Renal cortical epithelial cell (primary cell): ENCODE measurements at places on chromosomes 12 and 14.
A peak's percentile ranks its signal among the peaks of the same experiment; 100 is the strongest.

GRCh38 chr14:73276836-73277235 is 39.5 kb downstream of the PAPLN start:
- DNase-seq: no peak

DNA sequence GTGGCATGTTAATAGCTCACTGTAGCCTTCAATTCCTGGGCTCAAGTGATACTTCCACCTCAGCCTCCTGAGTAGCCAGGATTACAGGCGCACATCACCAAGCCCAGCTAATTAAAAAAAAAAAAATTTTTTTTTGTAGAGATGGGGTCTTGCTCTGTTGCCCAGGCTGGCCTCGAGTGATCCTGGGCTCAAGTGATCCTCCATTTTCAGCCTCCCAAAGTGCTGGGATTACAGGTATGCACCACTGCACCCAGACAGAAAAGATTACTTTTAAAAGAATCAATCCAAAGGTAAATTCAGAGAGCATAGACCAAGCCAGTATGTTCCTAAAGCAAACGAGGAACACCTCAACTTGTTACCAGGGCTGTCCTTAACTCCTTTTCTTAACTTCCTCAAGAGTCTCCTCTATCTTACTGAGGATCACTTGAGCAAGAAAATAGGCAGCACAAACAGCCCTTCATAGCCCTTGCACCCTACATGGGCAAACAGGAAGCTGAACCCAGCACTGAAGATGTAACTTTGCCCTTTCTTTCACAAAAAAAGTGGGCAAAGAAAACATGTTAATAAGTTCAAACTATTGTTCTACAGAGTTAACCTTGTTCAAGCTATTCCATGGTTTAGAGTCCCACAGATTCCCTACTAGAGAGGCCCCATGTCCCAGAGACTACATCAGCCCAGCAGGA is 11.3 kb downstream of the CS start:
- no peak for DNase-seq

- no peak for DNase-seq
Measured at GRCh38 chr12:4392223-4392742, 12.8 kb upstream of the FGF23 start.

DNA sequence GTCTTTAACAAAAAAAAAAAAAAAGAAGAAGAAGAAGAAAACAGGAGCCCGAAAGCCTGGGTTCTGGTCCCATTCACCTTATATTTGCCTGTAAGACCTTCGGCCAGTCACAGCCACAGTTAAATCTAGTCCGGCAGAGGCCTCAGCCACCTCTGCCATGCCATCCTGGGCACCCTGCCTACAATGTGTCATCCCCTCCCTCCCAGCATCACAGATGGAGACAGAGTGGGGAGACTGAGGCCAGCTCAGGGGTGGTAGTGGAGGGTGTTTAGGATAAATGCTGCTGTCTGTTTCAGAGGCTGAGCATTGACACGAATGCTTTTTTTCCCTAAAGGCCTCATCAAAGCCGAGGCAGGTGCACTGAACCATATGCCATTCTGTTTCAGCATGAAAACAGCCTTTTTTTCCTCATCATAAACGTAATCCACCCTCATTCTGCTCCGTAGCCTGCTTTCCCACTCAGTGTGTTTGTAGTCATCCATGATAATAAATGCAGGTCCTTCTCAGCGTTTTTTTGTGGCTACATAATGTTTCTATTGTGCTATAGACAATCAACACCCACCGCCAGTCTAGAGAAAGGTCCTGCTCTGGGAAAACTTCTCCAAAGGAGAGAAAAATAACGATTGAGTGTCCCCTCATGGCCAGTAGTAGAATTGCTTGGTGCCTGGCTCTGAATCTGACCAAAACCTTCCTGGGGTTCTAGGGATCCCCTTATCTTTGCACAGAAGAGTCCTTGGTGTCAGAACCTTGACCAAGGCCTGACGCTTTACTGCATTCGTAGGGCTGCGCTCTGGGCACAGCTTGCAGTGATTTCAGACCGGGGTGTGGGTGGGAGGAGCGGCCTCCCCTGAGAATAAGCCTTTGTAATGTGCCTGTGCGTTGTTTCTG is 41.1 kb upstream of the TSPAN9 start:
- no peak for DNase-seq

DNA sequence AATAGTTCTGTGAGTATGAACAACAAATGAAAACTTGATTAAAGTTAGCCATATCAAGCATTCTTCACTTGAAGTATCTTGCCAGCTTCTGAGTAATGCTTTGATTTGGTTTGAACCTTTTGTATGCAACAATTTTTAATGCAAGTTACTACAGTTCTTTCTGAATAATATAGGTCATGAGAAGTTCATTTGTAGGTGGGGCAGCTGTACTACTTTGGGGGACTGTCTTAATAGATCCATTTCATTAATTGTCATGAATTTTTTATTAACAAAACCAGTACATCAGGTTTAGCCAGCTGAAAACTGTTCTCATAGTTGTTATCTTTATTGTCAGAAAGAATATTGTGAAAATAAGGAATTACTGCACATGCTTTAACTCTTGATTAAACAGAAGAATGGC is 142.7 kb downstream of the FOXA1 start:
- DNase-seq: no peak

DNA sequence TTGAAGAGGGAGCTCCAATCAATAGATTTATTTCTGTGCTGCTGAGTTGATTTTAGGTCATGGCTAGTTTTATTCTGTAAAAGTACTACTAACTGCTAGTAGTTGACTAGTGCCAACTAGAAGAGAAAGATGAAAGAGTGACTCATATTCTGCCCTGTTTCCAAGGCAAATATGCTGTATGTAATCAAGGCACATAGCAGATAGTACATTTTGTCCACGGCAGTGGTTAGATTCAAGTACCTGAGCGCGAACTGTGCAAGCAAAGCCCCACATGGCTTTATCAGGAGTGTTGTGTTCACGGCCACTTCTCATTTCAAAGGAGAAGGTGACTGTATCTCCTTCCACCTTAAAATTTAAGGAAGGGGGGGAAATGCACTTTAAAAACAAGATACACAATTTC is 126.8 kb downstream of the TRAFD1 start:
- DNase-seq: peak; percentile 3

DNA sequence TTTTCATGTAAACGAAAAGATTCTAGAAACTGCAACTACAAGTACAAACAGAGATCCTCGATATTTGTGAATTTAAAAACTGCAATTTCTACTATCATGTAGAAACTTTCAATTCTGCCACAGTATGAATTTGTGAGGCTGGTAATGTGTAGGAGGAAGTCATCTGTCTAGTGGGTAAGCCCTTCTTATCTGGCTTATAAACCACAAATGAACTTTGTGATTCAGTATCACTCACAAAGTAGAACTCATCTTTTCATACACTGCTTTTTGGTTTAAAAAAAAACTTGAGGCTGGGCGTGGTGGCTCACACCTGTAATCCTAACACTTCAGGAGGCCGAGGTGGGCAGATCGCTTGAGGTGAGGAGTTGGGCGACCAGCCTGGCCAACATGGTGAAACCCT is 20.7 kb downstream of the GTF2A1 start:
- DNase-seq: no peak

GRCh38 chr14:88063811-88064210 is 58.9 kb downstream of the GPR65 start:
- no peak for DNase-seq

DNA sequence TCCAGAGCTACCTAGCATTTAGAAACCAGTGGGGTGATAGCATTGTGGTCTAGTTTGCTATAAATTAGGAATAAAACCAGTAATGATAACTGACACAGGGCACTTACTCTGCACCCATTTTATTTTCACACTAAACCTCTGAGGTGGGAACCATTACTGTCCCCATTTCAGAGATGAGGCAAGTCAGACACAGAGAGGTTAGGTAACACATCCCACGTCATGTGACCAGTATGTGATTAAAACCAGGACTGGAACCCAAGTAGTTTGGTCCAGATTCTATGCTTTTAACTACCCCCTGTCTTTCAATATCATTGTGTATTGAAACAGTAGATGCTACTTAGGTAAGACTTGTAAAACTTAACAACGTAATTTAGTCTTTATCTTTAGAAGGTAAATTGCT is 110.2 kb downstream of the PLXNC1 start:
- no peak for DNase-seq

GRCh38 chr12:130127532-130127911 is 34.7 kb upstream of the FZD10 start:
- DNase-seq: no peak

DNA sequence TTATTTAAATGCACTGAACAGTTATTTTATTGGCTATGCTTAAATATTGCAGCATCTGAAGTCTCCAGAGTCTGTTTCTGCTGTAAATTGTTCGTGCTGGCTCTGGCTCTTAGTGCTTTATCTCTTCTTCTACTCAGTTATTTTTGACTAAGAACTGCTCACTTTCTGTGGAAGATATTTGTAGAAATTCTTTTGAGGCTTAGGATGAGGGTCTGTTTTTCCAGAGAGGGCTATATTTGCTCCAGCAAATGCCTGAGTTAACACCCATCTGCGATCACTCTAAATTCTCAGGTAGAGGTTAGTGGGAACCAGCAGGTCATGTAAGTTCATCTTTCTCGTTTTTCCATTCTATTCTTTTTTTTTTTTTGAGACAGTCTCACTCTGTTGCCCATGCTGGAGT is 71.1 kb downstream of the ARL6IP4 start:
- DNase-seq: no peak

- DNase-seq: no peak
Measured at GRCh38 chr12:57176139-57176477, 28.7 kb upstream of the LRP1-AS start.

- DNase-seq: no peak
Measured at GRCh38 chr12:25771476-25771875, 187.0 kb upstream of the RASSF8 start.

- peak; percentile 3 for DNase-seq
Measured at GRCh38 chr12:85253853-85254252, 26.2 kb upstream of the ALX1 start.

DNA sequence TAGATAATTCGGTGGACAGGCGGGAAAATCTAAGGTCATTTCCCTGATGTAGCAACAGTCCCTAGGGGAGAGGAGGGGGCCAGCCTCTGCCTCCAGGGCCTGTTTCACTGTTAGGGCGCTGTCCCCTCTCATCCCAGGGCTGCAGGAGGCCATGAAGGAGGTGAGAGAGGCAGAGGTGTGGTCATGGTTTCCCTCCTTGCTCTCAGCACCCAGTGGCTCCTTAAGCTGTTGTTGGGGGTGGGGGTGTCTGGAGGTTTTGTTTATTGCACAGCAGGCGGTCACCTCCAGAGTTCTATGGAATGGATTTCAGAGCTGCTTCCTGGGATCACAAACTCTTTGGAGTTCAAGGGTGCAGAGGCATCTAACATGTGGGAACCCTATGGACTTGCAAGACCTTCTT is 212.5 kb upstream of the RTL1 start:
- DNase-seq: no peak

DNA sequence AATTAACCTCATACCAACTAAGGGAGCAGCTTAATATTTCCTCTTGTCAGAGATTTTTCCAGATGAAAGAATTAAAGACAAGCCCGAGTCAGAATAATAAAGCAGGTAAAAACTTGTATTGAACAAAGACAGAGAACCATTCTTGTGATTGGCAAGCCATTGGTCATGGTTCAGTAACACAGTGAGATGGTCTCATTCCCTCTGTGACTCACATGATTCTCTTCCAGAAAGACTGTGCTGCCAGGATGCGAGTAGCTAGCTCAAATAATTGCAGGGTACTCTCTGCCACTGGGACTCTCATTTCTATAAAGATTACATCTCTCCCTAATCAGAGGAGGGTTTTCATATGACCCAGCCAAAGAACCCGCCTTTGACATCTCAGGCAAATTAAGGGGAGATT is 179.4 kb downstream of the PHLDA1 start:
- DNase-seq: peak; percentile 82

DNA sequence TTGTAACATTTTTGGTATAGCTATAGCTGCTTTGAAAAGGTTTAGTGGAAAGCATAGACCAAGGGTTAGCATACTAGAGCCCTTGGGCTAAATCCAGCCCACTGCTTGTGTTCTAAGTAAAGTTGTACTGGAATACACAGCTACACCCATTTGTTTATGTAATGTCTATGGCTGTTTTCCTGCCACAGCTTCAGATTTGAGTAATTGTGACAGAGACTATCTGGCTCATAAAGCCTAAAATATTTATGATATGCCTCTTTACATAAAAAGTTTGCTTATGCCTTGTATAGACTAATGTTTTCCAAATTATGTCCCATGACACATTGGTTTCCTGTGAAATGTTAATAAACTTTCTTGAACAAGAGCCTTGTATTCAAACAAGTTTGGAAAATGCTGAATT is 234.8 kb upstream of the ATP2B1 start:
- no peak for DNase-seq

GRCh38 chr14:63454863-63455622 is 88.1 kb downstream of the PPP2R5E start:
- peak; percentile 87 for DNase-seq

DNA sequence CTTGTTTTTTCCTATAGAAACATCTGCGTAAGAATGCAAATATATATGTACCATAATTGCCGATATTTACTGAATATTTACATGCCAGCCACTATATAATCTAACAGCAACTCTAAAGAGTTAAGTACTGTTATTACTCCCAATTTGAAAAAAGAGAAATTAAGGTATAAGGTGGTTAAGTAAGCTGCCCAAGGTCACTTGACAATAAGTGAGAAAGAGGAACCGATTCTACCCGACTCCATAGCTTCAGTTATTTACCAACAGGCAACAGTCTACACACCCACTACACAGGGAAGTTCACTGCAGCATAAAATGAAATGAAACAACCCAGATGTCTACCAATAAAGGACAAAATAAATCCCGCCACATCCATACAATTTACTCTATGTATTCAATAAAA is 1.1 kb downstream of the MIS18BP1 start:
- peak; percentile 35 for DNase-seq

DNA sequence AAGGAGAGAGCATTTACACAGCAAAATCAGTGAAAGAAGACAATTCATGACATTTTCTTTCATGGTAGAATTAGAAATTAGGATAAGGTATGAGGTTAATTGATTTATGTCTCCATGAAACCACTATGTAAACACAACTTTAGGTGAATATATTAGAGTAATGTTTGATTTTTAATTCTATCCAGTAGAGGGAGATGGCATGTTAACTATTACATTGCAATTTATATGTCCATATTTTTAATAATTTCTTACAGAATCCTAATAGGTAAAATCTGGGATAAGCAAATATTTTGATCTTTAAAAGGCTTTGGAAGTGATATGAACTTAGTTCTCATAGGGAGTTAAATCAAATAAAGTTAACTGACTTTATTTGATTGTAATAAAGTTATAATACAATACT is 373.4 kb upstream of the PDE3A start:
- DNase-seq: no peak

- DNase-seq: no peak
Measured at GRCh38 chr12:5499566-5500330, 67.8 kb downstream of the NTF3 start.

DNA sequence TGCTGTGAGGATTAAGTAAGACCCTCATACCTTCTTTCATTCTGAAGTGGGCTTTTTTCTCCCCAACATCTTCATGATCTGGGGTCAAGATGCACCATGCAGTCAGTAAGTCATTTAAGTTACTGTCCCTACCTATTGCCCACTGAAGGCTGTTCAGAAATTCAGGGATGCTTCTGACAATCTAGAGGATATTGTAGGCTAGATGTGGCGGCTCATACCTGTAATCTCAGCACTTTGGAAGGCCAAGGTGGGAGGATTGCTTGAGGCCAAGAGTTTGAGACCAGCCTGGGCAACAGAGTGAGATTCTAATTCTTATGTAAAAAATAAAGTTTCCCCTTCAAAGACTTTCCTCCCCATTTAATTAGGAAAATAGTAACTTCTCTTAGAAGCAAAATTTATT is 28.7 kb downstream of the PHETA1 start:
- DNase-seq: no peak

- no peak for DNase-seq
Measured at GRCh38 chr14:95463171-95463901, 53.1 kb downstream of the SYNE3 start.
